A549 treated with CORT108297 at 1 μM for 4 hours (cell line): ENCODE measurements at places on chromosomes 1 and 21. TPM values are rescaled to one million over a fixed set of nuclear protein-coding genes. Genes with fewer than 3 reads are reported as not detected.

The NPHS2 gene
- not detected in 5 replicates for total RNA-seq

The RGS8 gene
- total RNA-seq = not detected in 5 replicates

The MX1 gene
- 1.8 to 2.3 TPM (median 1.8 TPM) in 5 replicates for total RNA-seq

The C1QA gene
- total RNA-seq = not detected in 5 replicates

The FAM72D gene
- total RNA-seq = 5.1 to 7.3 TPM (median 6.2 TPM) in 5 replicates

The MRPL37 gene
- 77.4 to 97.8 TPM (median 96.0 TPM) in 5 replicates for total RNA-seq

The TRIM46 gene
- total RNA-seq = 1.4 to 2.5 TPM (median 2.1 TPM) in 5 replicates

The EFNA3 gene
- total RNA-seq = 3.4 to 5.1 TPM (median 4.7 TPM) in 5 replicates

The GPR52 gene
- not detected in 5 replicates for total RNA-seq

The CA6 gene
- total RNA-seq = not detected in 5 replicates

The ST6GALNAC5 gene
- 0.03 to 0.10 TPM in 2 of 5 replicates, not detected in the others for total RNA-seq

The KIF26B gene
- total RNA-seq = 0.05 to 0.07 TPM (median 0.06 TPM) in 5 replicates

The SOX13 gene
- 13.5 to 20.6 TPM (median 19.5 TPM) in 5 replicates for total RNA-seq

The PCP4 gene
- not detected in 5 replicates for total RNA-seq

The OR2L13 gene
- total RNA-seq = not detected in 5 replicates

The LHX4 gene
- total RNA-seq = 0.36 to 0.62 TPM (median 0.46 TPM) in 5 replicates

The CLEC20A gene
- total RNA-seq = not detected in 5 replicates

The TNFAIP8L2 gene
- not detected in 5 replicates for total RNA-seq

The BTBD8 gene
- 0.35 to 0.77 TPM (median 0.64 TPM) in 5 replicates for total RNA-seq

The SCAMP3 gene
- total RNA-seq = 99.6 to 133 TPM (median 128 TPM) in 5 replicates

The RBM11 gene
- not detected in 5 replicates for total RNA-seq

The RXFP4 gene
- 0.07 TPM in 1 of 5 replicates, not detected in the others for total RNA-seq

The SOAT1 gene
- 21.9 to 30.2 TPM (median 28.0 TPM) in 5 replicates for total RNA-seq

The TDRD5 gene
- total RNA-seq = 0.03 to 0.06 TPM (median 0.05 TPM) in 4 of 5 replicates, not detected in the other

The HENMT1 gene
- 3.6 to 5.2 TPM (median 4.4 TPM) in 5 replicates for total RNA-seq

The BRDT gene
- not detected in 5 replicates for total RNA-seq

The ASCL5 gene
- total RNA-seq = 0.08 to 0.21 TPM (median 0.15 TPM) in 4 of 5 replicates, not detected in the other

The TEX38 gene
- 0.15 TPM in 1 of 5 replicates, not detected in the others for total RNA-seq

The SKI gene
- total RNA-seq = 19.2 to 25.3 TPM (median 23.3 TPM) in 5 replicates

The LBR gene
- total RNA-seq = 36.9 to 43.0 TPM (median 39.8 TPM) in 5 replicates

The KPRP gene
- total RNA-seq = not detected in 5 replicates

The OR6F1 gene
- total RNA-seq = not detected in 5 replicates

The GJA4 gene
- not detected in 5 replicates for total RNA-seq

The PIGR gene
- not detected in 5 replicates for total RNA-seq

The FAM43B gene
- 3.3 to 5.9 TPM (median 5.4 TPM) in 5 replicates for total RNA-seq

The CD244 gene
- not detected in 5 replicates for total RNA-seq

The VASH2 gene
- 2.8 to 4.0 TPM (median 3.7 TPM) in 5 replicates for total RNA-seq

The DENND2D gene
- total RNA-seq = 1.0 to 1.5 TPM (median 1.2 TPM) in 5 replicates

The SPRR1B gene
- total RNA-seq = not detected in 5 replicates

The NTMT2 gene
- not detected in 5 replicates for total RNA-seq

The CAPN8 gene
- 0.57 to 0.88 TPM (median 0.74 TPM) in 5 replicates for total RNA-seq

The CACHD1 gene
- total RNA-seq = 1.3 to 1.6 TPM (median 1.5 TPM) in 5 replicates

The TTC22 gene
- not detected in 5 replicates for total RNA-seq

The FTCD gene
- 0.12 TPM in 1 of 5 replicates, not detected in the others for total RNA-seq

The ILDR2 gene
- total RNA-seq = 0.02 to 0.12 TPM (median 0.05 TPM) in 4 of 5 replicates, not detected in the other

The SPRR3 gene
- total RNA-seq = not detected in 5 replicates

The ADAM30 gene
- not detected in 5 replicates for total RNA-seq

The TNN gene
- total RNA-seq = not detected in 5 replicates

The RGSL1 gene
- not detected in 5 replicates for total RNA-seq

The FMO4 gene
- 0.44 to 0.68 TPM (median 0.50 TPM) in 5 replicates for total RNA-seq

The LEPR gene
- 2.6 to 3.1 TPM (median 2.8 TPM) in 5 replicates for total RNA-seq

The HRNR gene
- not detected in 5 replicates for total RNA-seq

The CCDC185 gene
- 0.08 to 0.13 TPM (median 0.10 TPM) in 4 of 5 replicates, not detected in the other for total RNA-seq

The TRAF3IP3 gene
- total RNA-seq = not detected in 5 replicates

The MYCL gene
- total RNA-seq = 0.61 to 1.4 TPM (median 1.3 TPM) in 5 replicates
